ENCODE measurements at places on chromosomes 5 and 9. TPM values are rescaled to one million over a fixed set of nuclear protein-coding genes. Genes with fewer than 3 reads are reported as not detected.

The BARHL1 gene
- total RNA-seq = not detected

The C9orf85 gene
- 8.1 TPM for total RNA-seq

- no peak overlapping the region for H3K4me3 ChIP-seq
- no peaks in the 10 kb centered on the region for H3K4me1 ChIP-seq
Measured at GRCh38 chr5:141992349-141992963, 20.4 kb downstream of the GNPDA1 start.

- DNase-seq = no peak
- no peak overlapping the region for H3K27ac ChIP-seq
Measured at GRCh38 chr5:145473042-145473642, 362.0 kb downstream of the PRELID2 start.

DNA sequence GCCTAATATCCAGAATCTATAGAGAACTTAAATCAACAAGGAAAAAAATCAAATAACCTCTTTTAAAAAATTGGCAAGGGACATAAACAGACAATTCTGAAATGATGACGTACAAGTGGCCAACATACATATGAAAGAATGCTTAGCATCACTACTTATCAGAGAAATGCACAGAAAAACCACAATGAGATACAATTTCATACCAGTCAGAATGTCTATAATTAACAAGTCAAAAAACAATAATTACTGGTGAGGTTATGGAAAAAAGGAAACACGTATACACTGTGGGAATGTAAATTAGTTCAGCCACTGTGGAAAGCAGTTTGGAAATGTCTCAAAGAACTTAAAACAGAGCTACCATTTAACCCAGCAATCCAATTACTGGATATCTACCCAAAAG is 1192.0 kb downstream of the CDH12 start:
- DNase-seq = no peak
- H3K36me3 ChIP-seq = no peaks in the 10 kb centered on the region
- H3K4me3 ChIP-seq = no peak overlapping the region
- H3K4me1 ChIP-seq = no peaks in the 10 kb centered on the region
- no peaks in the 10 kb centered on the region for H3K27me3 ChIP-seq
